ENCODE measurements at places on chromosomes 2 and 18. TPM values are rescaled to one million over a fixed set of nuclear protein-coding genes. Genes with fewer than 3 reads are reported as not detected.

Gene C2orf81
- polyA plus RNA-seq: 1.2 TPM

DNA sequence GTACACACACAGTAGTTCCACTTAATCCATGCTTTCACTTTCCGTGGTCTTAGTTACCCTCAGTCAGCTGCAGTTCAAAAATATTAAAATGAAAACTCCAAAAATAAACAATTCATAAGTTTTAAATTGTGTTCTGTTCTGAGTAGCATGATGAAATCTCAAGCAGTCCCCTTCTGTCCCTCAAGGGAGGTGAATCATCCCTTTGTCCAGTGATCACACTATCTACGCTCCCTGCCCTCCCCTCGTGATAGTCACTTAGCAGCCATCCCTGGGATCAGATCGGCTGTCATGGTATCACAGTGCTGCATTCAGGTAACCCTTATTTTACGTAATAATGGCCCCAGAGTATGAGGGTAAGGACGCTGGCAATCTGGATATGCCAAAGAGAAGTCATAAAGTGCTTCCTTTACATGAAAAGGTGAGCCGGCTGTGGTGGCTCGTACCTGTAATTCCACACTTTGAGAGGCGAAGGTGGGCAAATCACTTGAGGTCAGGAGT is 5.8 kb upstream of the RTN4 start:
- no peak for DNase-seq
- no peaks in the 10 kb centered on the region for H3K36me3 ChIP-seq
- H3K27ac ChIP-seq: no peak overlapping the region

- no peak overlapping the region for H3K4me3 ChIP-seq
- H3K27ac ChIP-seq: no peak overlapping the region
- no peaks in the 10 kb centered on the region for H3K36me3 ChIP-seq
These were observed 797.1 kb downstream of the SLC4A3 start for GRCh38 chr2:220424561-220424960.

GRCh38 chr18:74836296-74837139 is 238.8 kb downstream of the ZNF407 start:
- peaks cover 8% of the 10 kb centered on the region for H3K4me1 ChIP-seq
- no peaks in the 10 kb centered on the region for H3K27me3 ChIP-seq
- no peak overlapping the region for H3K4me3 ChIP-seq
- no peaks in the 10 kb centered on the region for H3K36me3 ChIP-seq
- DNase-seq: peak; percentile 61

DNA sequence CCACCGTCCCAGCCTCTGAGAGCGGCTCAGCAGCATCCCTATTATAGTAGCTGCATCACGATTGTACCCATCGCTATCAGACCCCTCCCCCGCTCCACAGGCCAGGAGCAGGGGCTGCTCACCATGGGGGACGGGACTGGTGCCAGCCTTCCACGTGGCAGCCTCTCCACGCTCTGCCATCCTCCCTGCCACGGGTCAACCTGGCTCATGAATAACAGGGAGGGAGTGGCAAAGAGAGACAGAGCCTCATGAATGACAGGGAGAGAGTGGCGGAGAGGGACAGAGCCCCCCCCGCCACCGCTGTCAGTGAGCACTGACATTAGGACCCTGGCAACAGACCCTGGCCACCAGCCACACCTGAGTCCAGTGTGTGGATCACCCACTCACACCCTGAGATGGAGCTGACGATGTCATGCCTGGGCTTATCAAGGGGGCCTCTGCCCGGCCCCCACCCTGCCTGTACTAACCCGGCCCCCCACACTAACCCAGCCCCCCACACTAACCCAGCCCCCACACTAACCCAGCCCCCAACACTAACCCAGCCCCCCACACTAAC is 16.9 kb downstream of the CROCC2 start:
- no peaks in the 10 kb centered on the region for H3K36me3 ChIP-seq
- peak; percentile 39 for DNase-seq
- H3K27me3 ChIP-seq: no peaks in the 10 kb centered on the region
- H3K27ac ChIP-seq: no peak overlapping the region
- peaks cover 19% of the 10 kb centered on the region for H3K4me1 ChIP-seq

Gene GPR45
- not detected for polyA plus RNA-seq

GRCh38 chr18:39780774-39781173 is 2174.3 kb upstream of the PIK3C3 start:
- no peak overlapping the region for H3K4me3 ChIP-seq
- H3K36me3 ChIP-seq: no peaks in the 10 kb centered on the region
- no peak for DNase-seq
- no peaks in the 10 kb centered on the region for H3K27me3 ChIP-seq
- H3K4me1 ChIP-seq: no peaks in the 10 kb centered on the region
- no peak overlapping the region for H3K27ac ChIP-seq

DNA sequence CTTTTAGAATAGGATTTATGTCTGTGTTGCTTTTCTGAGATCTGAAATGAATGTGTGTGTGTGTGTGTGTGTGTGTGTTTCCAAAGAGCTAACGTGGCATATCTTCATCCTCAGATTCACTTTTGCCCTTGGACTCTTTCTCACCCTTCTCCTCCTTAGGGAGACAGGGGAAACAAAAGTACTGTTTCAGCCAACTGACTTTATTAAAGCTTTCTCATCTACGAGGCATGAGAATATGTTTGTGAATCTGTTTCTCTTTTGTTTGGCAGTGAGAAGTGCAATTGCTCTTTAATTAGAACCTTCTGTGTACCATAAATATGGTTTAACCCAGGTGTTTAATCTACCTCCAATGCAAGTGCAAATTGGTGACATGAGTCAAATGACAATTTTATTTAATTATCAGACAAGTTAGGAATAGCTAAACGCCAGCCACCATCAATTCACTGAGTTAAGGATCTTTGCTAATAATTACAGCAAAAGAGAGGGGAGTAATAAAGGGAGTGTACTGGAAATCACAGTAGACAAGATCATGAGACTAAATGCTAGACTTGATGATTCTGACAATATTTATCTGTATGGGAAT is 186.4 kb upstream of the COL3A1 start:
- peaks cover 12% of the 10 kb centered on the region for H3K4me1 ChIP-seq
- no peaks in the 10 kb centered on the region for H3K27me3 ChIP-seq
- peak overlapping the region; percentile 90 for H3K27ac ChIP-seq
- no peaks in the 10 kb centered on the region for H3K36me3 ChIP-seq

GRCh38 chr18:62442391-62442790 is 80.4 kb upstream of the ZCCHC2 start:
- no peak for DNase-seq
- H3K36me3 ChIP-seq: no peaks in the 10 kb centered on the region
- H3K27ac ChIP-seq: no peak overlapping the region
- no peak overlapping the region for H3K4me3 ChIP-seq
- peaks cover 8% of the 10 kb centered on the region for H3K4me1 ChIP-seq
- H3K27me3 ChIP-seq: no peaks in the 10 kb centered on the region

Gene NT5C1B
- polyA plus RNA-seq: not detected

- H3K27ac ChIP-seq: peak overlapping the region; percentile 94
- H3K4me3 ChIP-seq: no peak overlapping the region
- H3K27me3 ChIP-seq: no peaks in the 10 kb centered on the region
These were observed 191.0 kb downstream of the C1D start for GRCh38 chr2:67871686-67872412.

DNA sequence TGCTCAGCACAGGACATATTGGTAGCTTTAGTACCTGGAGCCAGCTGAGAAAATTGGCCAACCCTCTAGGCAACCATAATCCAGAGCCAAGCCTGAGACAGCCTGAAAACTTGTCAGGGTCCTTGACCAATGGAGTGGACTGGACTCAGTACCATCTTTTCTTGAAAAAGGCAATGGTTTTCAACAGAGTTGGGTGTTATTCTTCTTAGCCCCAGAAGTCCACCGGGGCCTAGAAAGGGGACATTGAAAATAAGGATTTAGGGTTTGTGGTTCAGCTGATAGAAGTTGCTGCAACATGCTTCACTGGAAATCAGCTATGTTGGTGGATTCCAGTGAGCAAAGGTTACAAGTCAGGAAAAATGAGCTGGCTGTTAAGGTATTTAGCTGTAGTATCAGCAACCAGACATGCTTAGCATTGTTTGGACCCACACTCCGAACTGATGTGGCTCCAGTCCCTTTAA is 22.1 kb upstream of the CNOT11 start:
- H3K27me3 ChIP-seq: no peaks in the 10 kb centered on the region
- H3K4me3 ChIP-seq: no peak overlapping the region
- no peaks in the 10 kb centered on the region for H3K36me3 ChIP-seq

GRCh38 chr2:47303341-47304148 is 99.4 kb upstream of the MSH2 start:
- H3K4me1 ChIP-seq: peaks cover 5% of the 10 kb centered on the region
- H3K27ac ChIP-seq: no peak overlapping the region
- H3K36me3 ChIP-seq: no peaks in the 10 kb centered on the region
- no peak for DNase-seq
- no peak overlapping the region for H3K4me3 ChIP-seq

- H3K27ac ChIP-seq: no peak overlapping the region
- H3K4me1 ChIP-seq: peaks cover 8% of the 10 kb centered on the region
- DNase-seq: no peak
- H3K4me3 ChIP-seq: no peak overlapping the region
These were observed 74.6 kb downstream of the AFF3 start for GRCh38 chr2:100067784-100068183.

DNA sequence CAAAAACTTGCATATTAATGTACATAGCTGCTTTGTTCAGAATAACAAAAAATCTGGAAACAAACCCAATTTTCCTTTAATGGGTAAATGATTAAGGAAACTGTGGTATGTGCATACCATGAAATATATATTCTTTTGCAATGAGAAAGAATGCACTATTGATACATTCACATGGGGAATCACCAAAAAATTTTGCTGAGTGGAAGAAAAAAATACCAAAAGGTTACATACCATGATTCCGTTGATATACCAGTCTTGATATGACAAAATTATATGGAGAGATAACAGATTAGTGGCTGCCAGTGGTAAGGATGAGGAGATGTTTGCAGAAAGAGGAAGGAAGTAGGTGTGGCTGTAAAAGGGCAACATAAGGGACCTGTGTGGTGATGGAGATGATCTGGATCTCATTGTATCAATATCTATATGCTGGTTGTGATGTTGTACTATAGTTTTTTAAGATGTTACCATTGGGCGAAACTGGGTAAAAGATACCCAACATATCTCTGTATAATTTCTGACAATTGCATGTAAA is 54.6 kb upstream of the BCL2L11 start:
- H3K27ac ChIP-seq: no peak overlapping the region

GRCh38 chr18:38427736-38428135 is 862.1 kb upstream of the CELF4 start:
- no peak overlapping the region for H3K4me3 ChIP-seq
- no peaks in the 10 kb centered on the region for H3K4me1 ChIP-seq
- H3K36me3 ChIP-seq: no peaks in the 10 kb centered on the region
- H3K27me3 ChIP-seq: no peaks in the 10 kb centered on the region
- DNase-seq: no peak

DNA sequence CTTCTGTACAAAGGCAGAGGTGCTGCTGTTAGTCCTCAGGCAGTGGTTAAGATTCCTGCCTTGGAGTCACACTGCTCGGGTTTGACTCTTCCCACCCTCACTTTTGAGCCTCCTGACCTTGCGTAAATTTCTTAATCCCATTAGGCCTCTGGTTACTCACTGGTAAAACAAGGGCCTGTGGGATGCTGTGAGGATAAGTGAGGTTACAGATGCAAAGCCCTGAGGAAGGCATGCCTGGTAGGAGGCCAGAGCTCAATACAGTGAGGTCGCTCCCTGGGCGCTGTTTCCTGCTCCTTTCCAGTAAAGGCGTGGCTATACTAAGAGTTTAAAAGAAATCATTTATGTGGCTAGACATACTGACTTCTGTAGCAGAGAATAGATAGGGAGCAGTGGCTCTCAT is 127.5 kb upstream of the TMEM200C start:
- H3K36me3 ChIP-seq: no peaks in the 10 kb centered on the region
- no peak overlapping the region for H3K4me3 ChIP-seq
- no peak overlapping the region for H3K27ac ChIP-seq
- no peak for DNase-seq
- H3K27me3 ChIP-seq: no peaks in the 10 kb centered on the region

Gene ZNF385B
- polyA plus RNA-seq: 0.16 TPM

Gene STK17B
- 5.1 TPM for polyA plus RNA-seq

Gene SIX2
- 0.76 TPM for polyA plus RNA-seq

DNA sequence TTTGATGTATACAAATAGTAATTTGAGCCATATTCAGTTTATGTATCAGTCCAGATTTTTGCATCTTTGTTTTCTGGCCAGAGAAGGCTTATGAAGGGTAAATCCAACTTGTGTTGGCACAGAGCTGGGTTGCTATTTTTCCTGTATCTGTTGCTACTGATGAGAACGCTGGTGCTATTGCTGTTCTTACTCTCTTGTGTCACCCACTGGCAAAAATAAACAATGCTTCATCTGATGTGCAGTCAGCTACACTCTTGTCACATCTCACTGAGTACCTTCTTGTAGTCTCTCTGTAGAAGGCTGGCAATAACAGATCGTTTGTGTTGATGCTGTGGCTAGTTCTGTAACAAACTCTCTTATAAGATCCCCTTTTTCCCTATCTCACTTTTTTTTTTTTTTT is 323.4 kb downstream of the CDH19 start:
- no peaks in the 10 kb centered on the region for H3K27me3 ChIP-seq
- no peaks in the 10 kb centered on the region for H3K4me1 ChIP-seq
- H3K36me3 ChIP-seq: no peaks in the 10 kb centered on the region
- H3K27ac ChIP-seq: no peak overlapping the region
- H3K4me3 ChIP-seq: no peak overlapping the region

- H3K4me1 ChIP-seq: no peaks in the 10 kb centered on the region
- no peak for DNase-seq
- no peaks in the 10 kb centered on the region for H3K36me3 ChIP-seq
- no peak overlapping the region for H3K4me3 ChIP-seq
- no peak overlapping the region for H3K27ac ChIP-seq
- H3K27me3 ChIP-seq: no peaks in the 10 kb centered on the region
These were observed 329.9 kb downstream of the HRH4 start for GRCh38 chr18:24790347-24790746.

DNA sequence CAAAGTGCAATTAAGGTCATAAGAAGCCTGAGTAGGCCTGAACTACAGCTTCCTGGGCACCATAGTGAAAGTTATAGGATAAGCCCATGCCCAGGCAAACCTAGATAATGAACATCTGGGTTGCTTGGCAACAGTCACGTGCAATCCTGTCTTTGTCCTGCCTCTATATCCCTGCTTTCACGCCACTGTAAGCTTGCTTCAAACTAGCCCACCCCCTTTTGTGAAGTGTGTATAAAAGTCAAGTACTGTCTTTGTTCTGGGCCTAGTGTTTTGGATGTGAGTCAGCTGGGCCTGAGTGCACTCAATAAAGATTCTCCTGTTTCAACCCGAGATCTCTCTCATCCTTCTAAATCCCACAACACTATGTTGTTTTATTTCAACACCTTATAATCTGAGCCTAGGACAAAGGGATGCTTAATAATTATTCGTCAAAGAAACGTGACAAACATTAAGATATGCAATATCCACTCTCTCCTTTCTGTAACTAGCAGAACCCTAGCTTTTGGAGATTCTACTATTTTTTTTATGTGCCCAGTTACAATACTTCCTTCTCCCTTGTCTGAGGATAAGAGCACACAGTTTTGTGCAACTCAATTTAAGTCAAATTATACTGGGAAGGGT is 927.8 kb downstream of the SUCLG1 start:
- H3K4me1 ChIP-seq: no peaks in the 10 kb centered on the region
- H3K27ac ChIP-seq: no peak overlapping the region
- H3K4me3 ChIP-seq: no peak overlapping the region
- H3K36me3 ChIP-seq: no peaks in the 10 kb centered on the region
- no peaks in the 10 kb centered on the region for H3K27me3 ChIP-seq

Gene NEURL3
- 0.08 TPM for polyA plus RNA-seq
